ENCODE measurements at places on chromosomes 13 and 19.

- no peak for DNase-seq
Measured at GRCh38 chr19:4089946-4090345, 23.2 kb upstream of the ZBTB7A start.

DNA sequence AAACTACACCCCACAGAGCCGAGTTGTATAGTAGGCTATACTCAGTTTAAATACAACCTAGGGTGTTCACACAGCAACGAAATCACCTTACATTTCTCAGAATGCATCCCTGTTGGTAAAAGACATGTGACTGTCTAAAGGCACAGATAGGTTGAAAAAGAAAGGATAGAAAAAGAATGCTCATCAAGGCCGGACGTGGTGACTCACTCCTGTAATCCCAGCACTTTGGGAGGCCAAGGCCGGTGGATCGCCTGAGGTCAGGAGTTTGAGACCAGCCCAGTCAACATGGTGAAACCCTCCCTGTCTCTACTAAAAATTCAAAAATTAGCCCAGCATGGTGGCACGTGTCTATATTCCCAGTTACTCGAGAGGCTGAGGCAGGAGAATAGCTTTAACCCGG lies 3.8 kb upstream of the IL17D start:
- DNase-seq = no peak

GRCh38 chr13:94999871-95000270 lies 287.5 kb upstream of the SOX21 start:
- no peak for DNase-seq

DNA sequence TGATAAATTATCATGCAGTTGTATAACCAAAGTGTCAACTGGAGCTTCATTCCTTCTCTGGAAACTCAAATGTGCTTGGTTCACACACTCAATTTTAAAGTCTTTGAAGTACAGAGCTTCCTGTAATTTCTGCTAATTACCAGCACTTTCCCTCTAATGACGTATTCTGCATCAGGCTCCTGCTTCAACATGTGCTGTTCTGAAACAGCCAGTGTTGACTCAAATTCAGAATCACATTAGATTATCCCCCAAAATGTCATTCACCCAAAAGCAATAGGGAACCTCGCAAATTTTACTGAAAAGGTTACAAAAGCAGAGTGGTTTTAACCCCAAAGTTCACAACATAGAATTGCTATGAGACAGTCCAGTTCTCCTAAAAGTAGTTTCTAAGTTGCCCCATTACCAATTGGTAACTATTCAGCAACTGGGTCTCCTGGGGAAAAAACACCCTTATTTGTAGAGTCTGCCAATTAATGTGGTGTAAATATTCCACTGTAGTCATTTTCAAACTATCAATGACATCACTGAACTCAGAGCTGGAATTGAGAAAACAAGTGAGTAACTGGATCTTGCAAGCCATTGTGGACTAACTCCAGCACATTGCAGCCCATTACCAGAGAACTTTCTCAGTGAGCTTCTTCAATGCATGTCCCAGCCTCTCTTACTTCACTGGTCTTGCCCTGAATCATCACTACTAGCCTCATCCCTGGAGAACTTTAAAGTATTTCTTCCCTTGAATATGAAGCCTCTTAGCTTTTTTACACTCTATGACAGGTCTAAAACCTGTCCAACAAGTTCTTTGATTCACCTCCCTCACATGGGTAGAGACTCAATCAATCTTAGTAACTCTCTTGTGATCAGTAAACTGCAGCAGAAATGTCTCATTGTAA lies 955.4 kb downstream of the EFNB2 start:
- no peak for DNase-seq

GRCh38 chr13:75660694-75661093 lies 24.6 kb downstream of the LMO7 start:
- no peak for DNase-seq

- no peak for DNase-seq
Measured at GRCh38 chr13:72514146-72514545, 213.3 kb downstream of the MZT1 start.

GRCh38 chr13:98582947-98583346 lies 6.0 kb upstream of the STK24 start:
- no peak for DNase-seq
